Stimulated activated CD4-positive, alpha-beta T cell treated with anti-CD3 and anti-CD28 coated beads, Interleukin-12 subunit alpha, Interleukin-12 subunit beta, amount 100 ng/mL, for 48 hours (primary cell): ENCODE measurements at places on chromosomes 13 and 19.

- no peak for DNase-seq
Observed at GRCh38 chr13:102097708-102098107, 304.1 kb downstream of the FGF14 start.

- DNase-seq, result no peak
Observed at GRCh38 chr19:41551212-41551610, 24.8 kb upstream of the CEACAM21 start.

- no peak for DNase-seq
Observed at GRCh38 chr13:66803013-66803807, 426.9 kb downstream of the PCDH9 start.

DNA sequence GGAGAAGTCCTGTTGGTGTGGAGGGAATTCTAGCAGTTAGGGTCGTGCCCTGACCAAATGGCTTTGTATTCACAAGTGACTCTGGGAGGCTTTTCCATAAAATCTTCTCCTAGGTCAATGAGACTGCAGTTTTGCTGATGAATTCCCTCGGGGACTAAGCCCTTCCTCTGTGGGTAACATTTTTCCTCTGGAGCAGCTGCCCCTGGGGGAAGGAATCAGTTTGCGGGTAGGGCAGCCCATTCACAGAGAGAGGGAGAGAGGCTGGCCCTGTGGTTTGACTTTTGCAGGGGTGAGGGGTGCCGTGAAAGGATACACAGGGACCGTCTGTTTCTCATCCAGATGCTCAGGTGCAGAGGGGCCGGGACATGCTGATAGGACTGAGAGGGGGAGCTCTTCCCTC, 67.3 kb downstream of the ERICH6B start:
- no peak for DNase-seq

DNA sequence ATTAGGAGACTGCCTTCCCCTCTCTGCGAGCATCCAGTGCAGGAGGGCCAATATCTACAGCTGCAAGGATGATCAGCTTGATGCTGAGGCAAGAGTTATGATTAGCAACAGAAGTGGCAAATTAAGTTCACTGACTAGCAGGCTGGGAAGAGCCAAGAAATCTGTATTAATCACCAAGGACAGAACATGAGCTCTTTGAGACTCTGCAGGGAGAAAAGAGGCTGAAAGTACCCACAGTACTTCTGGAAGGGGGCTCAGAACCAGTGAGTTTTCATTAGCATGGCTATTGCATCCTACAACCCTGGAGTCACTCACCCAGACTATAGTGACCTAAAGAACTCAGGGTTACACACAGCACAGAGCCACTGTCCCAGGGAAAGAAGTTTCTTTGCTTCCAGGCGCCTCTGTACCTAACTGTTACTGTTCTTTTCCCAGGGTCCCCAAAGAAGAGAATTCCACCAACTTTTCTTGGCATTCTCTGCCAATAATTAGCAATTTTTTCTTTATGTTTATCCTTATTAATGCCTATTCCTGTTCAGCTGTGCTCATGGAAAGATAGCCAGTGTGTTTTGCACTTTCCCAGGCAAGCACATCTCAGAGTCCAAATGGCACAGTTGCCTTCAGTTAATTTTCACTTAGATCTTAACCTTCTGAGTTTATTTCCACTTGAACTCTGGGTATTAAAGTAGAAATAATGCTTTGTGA, 25.8 kb upstream of the MEDAG start:
- no peak for DNase-seq

DNA sequence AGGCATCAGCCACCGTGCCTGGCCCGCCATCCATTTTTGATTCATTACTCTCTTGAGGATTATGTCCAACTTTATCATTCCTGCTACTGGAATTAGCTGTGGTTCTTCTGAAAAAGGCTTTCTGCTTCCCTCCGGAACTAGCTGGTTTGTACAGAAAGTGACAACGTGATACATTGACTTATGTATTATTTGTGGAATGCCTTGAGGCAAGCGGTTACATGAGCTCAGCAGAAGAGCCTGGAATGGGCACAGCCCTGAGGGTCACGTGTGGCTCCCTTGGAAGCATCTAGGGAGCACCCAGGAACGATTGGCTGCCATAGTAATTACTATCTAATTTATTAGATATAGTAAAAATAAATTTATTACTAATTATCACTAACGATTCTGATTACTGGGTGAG, 14.4 kb upstream of the RETN start:
- DNase-seq, result no peak

DNA sequence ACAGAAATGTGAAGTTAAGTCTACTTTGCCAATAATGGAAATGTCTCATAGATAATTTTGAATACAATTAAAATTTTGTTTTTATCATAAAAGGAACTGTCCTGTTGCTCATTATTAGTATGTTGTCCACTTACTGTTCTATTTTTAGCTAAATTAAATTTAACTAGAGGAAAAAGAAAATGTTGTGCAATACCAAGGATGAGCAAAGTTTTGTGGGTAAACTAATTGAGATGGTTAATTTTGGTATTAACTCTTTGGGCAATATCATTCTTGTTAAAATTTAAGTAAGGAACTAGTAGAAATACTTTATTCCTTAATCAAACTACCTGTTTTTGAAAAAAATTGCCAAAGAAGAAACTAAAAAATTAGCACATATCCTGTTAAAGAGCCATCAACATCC, 43.5 kb downstream of the SOX1 start:
- no peak for DNase-seq

DNA sequence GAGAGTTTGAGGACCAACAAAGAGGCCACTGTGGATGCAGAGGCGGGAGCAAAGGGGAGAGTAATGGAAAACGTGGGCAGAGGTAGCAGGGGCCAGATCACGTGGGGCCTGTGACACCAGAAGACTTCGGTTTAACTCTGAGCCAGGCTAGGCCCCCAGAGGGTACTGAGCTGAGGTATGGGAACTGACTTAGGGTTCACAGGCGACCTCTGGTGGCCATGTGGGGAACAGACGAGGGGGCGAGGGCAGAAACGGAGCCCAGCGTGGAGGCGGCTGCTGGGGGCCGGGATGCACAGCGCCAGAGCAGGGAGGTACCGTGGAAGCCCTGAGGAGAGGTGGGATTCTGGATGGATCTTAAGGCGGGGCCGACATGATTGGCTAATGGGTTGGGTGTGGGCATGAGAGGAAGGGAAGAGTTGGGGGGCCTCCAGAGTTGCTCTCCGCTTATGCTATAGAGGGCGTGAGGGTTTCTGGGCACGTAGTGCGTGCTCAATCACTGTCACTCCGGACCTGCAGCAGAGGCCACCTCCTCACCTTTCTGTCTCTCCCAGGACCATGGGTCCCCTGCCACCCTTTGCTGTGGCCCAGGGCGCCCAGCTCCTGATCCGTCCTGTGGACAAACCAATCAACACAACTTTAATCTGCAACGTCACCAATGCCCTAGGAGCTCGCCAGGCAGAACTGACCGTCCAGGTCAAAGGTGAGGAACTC, 13.7 kb downstream of the PVR start:
- peak; percentile 53 for DNase-seq

DNA sequence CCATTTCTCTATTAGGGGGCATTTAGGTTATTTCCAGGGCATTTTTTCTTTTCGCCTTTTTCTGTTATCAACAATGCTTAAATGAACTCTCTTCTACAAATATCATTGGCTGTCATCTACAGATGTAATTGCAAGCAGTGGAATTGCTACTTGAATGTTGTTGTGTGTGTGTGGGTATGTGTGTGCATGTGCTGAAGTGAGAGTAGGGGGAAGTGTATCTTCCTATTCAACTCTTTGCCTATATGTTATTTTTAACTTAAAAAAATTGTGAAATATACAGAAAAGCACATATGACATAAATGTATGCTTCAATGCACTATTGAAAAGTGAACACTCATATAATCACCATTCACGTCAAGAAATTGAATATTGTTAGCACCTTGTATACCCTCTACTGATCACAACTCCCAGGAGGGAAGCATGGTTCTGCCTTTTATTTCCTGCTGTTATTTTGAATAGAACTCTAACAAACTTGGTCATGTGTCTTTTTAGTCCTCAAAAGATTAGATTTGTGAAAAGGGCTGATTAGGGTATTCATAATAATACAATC, 24.7 kb downstream of the WDFY2 start:
- no peak for DNase-seq

DNA sequence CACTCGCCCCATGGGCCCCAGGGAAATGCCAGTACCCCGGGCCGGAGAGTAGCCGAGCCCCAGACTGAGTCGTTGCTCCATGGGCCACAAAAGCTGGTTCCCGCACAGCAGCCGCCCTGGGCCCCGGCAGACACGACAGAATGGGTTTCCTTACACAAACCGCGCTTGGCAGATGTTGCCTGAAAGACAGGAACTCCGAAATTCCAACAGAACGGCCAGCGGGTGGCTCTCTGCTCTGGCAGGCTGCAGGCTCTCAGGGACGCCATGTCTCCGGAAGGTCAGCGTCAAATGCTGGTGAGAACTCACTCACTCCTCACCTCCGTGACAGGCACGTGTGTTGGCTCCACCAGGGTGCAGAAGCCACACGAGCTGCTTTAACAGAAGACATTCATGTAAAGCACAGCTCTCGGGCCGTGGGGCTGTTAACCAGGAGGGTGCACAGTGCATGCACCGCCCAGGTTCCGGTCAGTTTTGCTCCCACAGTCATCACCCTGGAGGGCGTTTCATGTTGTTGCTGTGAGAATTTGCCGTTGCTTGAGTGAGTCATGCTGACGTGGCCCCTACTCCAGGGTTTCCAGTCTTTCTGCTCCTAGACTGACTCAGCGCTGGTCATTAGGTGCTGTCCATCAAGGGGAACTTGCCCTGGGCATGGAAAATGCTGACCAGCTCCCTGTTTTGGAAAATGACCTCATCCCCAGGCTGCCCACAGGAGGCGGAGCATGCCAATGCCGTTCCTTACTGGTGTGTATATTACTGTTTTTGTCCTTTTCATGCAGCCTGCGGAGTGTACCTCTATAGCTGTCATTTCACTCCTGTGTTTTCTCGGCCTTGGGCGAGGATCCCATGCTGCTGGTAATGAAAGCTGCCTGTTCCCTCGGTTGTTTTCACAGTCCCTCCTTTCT, 44.8 kb downstream of the ANKRD10 start:
- no peak for DNase-seq

DNA sequence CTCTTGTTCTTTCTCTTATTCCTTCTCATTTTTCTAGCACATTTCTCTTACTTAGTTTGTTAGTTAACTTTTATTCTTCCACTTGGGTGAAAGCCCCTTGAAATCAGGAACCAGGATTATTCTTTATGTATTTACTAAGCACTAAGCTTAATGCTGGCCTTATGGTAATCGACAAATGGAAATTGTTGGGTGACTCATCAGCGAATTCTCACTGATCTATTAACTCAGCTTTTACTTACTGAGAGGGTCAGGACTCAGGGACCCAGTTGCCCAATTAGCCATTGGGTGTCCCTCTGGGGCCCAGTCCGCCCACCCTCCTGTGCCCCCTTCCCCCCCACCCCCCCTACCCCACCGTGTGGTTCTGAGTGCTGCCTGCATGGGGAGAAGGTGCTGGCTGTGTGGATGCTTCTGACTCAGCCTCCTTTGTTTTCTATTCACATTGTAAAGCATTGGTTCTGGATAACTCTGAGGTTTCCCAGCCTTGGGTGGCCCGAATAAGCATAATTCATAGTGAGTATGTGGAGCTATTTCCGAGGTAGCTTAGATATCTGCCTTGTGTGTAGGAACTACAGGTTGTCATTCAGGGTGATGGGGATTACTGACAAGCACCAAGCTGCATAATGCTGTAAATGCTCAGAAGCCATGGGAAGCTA, 240.9 kb downstream of the FGF9 start:
- DNase-seq, result no peak

GRCh38 chr19:51319649-51320279, 8.3 kb downstream of the IGLON5 start:
- no peak for DNase-seq

DNA sequence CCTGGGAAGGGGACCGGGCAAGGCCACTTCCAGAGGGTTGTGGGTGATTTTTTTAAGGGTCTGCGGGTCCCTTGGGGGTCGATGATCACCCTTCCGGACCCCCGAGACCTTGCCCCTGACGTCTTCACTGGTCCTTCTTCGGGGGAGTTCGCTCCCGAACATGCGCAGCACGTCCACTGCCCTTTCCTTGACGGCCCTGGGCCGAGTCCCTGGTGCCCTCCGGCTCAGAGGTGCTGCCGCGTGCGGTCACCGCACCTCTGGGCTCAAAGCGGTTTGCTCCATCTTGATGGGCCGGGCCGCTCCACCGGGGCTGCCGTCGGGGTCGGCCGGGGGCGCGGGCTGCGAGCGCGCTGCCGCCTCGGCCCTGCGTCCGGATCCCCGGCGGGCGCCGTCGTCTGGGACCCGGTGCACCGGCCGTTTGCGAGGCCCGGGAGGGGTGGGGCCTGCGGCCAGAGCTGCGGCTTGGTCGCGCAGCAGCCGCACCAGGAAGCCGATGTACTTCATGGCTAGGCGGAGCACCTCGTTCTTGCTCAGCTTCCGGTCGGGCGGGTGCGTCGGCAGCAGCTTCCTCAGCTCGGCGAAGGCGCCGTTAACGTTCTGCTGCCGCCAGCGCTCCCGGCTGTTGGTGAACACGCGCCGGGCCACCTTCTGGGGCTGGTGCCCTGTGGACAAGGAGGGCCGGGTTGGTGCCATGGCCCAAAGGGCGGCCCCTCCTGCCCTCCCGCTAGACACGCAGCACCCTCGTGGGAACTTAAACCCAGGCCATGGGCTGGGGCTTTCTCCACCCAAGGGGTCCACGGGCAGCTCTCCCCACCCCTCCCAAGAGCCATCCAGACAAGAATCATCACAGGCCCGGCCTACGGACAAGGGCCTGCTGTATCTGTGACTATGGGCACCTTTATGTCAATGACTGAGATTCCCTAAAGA, 3.3 kb downstream of the LYL1 start:
- no peak for DNase-seq

- DNase-seq, result no peak
Observed at GRCh38 chr13:81602241-81602640, 1261.3 kb upstream of the SPRY2 start.

GRCh38 chr19:19597809-19598306, 20.6 kb downstream of the PBX4 start:
- DNase-seq, result peak; percentile 70

GRCh38 chr19:41386442-41386841, 10.1 kb downstream of the TMEM91 start:
- DNase-seq, result no peak

DNA sequence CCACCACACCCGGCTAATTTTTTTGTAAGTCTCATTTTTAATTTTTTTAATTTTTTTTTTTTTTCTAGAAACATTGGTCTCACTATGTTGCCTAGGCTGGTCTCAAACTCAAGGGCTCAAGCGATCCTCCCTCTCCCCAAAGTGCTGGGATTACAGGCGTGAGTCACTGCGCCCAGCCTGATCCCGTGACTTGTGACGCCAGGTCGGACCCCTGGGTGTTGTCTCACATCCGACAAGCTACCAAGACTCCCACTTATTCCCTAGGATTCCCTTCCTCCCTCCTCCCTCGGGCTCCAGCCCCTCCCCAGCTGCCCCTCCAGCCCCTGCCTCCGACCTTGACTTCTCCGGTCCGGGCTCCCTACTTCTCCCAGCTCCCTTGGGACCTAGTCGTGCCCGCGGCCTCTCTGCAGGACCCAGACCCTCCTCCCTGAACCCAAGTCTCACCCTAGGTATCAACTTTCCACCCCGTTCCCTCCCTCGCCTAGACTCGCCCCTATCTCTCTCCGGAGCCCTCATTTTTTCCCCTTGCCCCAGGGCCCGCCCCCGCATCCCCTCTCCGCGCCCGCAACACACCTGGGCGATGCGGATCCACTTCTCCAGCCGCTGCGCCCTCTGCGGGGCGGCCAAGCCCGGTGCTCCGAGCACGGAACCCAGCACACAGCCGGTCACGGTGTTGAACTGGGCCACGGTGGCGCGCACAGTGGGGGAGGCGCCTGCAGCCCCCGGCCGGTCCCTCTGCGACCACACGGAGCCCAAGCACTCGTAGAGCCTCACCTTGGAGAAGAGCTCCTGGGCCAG, 13.1 kb downstream of the RGL3 start:
- DNase-seq, result peak; percentile 31
